ENCODE measurements at places on chromosomes 3 and 15.

- DNase-seq = peak; percentile 56
Measured at GRCh38 chr3:107953722-107954121, 137.1 kb downstream of the CD47 start.

- no peak for DNase-seq
Measured at GRCh38 chr15:101543026-101543390, 53.5 kb upstream of the PCSK6 start.

DNA sequence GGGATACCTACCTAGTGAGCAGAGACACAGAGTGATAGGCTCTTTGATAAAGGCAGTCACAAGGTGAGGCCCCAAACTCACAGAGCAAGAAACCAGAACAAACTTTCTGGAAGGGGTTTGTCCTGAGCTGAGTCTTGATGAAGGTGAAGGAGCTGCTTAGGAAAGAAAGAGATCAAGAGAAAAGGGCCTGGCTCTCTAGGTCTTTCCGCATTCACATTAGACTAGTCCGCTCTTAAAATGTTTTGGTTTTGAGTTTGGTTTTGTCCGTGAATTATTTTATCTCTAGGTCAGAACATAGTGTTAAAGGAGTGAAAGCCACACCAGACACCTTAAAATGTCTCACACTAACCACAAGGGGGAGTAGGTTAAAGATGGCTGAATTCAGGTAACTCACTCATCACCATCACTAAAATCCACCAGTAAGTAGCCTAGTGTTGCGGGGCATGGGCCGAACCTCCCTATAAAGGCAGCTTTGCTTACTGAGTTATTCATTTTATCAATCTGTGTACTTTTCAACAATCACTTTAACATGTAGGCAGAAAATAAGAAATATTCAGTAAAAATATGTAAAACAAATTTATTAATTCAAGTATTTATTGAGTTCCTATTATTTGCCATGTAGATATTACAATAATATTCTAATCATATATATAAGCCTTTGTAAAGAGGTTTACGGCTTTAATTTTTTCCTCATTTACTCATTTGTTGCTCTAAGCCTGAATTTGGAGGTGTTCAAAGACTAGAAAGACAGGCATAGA, 121.5 kb upstream of the TSC22D2 start:
- peak; percentile 59 for DNase-seq

- DNase-seq = no peak
Measured at GRCh38 chr15:35499723-35500122, 46.2 kb downstream of the DPH6 start.

DNA sequence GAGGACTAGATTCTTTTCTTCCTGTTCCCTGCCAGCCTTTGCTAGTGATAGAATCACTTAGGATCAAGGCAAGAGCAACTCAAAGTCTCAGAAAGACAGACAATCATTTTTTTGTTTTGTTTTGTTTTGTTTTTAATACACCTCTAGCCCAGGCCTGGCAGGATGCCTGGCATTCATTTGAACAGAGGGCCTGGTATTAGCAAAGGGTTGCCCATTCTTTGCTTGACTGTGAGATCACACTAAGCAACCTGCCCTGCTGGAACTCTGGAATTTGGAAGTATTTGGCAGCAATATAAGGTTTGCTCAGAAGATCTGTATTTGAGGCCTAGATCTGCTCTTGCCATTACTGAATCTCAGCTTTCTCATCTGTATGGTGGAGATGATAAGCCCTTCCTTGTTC, 21.8 kb upstream of the ATP13A5 start:
- DNase-seq = no peak
